Upper lobe of left lung (tissue), 6 donors: ENCODE measurements at places on chromosomes 13 and 19.
A peak's percentile ranks its signal among the peaks of the same experiment; 100 is the strongest.

GRCh38 chr13:42876270-42876714 is 94.9 kb downstream of the FAM216B start:
- H3K4me1 ChIP-seq: peaks cover 4% of the 10 kb centered on the region
- no peak for DNase-seq
- no peaks in the 10 kb centered on the region for H3K36me3 ChIP-seq
- no peak overlapping the region for H3K27ac ChIP-seq
- H3K27me3 ChIP-seq: no peaks in the 10 kb centered on the region
- no peak overlapping the region for H3K4me3 ChIP-seq

GRCh38 chr13:36885901-36886300 is 34.1 kb downstream of the SMAD9 start:
- H3K4me1 ChIP-seq: no peaks in the 10 kb centered on the region
- DNase-seq: no peak
- no peaks in the 10 kb centered on the region for H3K36me3 ChIP-seq
- no peaks in the 10 kb centered on the region for H3K27me3 ChIP-seq
- no peak overlapping the region for H3K4me3 ChIP-seq

DNA sequence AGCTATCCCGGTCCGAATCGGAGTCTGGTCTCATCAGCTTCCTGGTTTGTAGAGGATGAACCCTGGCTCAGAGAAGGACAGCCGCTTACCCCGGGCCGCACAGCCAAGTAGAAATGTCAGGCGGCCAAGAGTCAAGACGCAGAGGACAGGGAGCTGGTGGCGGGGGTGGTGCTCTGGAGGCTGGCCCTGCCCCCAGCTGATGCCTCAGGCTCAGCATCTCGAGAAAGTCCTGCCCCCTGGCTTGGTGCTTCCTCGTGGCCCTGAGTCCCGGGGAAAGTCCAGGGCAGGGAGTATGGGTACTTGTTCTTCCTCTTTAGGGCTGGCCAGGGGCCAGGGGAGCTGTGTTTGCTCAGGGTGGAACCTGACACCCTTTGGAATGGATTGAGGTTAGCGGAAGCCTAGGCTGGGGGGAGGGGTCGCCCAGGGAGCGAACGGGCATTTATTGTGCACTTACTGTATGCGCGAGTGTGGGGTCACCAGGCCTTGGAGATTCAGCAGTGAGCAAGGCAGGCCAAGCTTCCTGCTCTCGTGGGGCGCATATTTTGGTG is 2.2 kb downstream of the TJP3 start:
- peak; percentile 86 for DNase-seq
- peaks cover 19% of the 10 kb centered on the region for H3K4me1 ChIP-seq
- no peak overlapping the region for H3K4me3 ChIP-seq
- no peaks in the 10 kb centered on the region for H3K36me3 ChIP-seq
- H3K27ac ChIP-seq: no peak overlapping the region
- H3K27me3 ChIP-seq: no peaks in the 10 kb centered on the region

GRCh38 chr13:27482983-27483382 is 32.6 kb upstream of the MTIF3 start:
- DNase-seq: peak; percentile 23
- H3K27ac ChIP-seq: no peak overlapping the region
- H3K4me3 ChIP-seq: no peak overlapping the region
- H3K36me3 ChIP-seq: no peaks in the 10 kb centered on the region
- no peaks in the 10 kb centered on the region for H3K27me3 ChIP-seq

GRCh38 chr13:43564952-43565351 is 221.8 kb downstream of the ENOX1 start:
- H3K27me3 ChIP-seq: no peaks in the 10 kb centered on the region
- no peak overlapping the region for H3K4me3 ChIP-seq
- no peaks in the 10 kb centered on the region for H3K36me3 ChIP-seq

DNA sequence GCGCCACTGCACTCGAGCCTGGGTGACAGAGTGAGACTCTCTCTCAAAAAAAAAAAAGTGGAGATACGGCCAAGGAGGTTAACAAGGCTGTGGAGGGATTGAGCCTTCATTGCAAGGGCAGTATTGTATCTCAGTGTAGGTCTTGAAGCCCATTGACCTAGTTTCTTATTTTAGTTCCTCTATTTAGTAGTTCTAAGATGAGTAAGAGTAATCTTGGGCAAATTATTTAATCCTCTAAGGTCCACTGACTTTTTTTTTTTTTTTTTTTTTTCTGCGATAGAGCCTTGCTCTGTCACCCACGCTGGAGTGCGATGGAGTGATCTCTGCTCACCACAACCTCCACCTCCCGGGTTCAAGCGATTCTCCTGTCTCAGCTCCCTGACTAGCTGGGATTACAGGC is 14.3 kb upstream of the ILF3 start:
- H3K4me1 ChIP-seq: peaks cover 61% of the 10 kb centered on the region
- no peak overlapping the region for H3K27ac ChIP-seq
- no peaks in the 10 kb centered on the region for H3K27me3 ChIP-seq
- peaks cover 74% of the 10 kb centered on the region for H3K36me3 ChIP-seq
- H3K4me3 ChIP-seq: no peak overlapping the region

GRCh38 chr19:10543420-10544241 is at the start of gene ATG4D:
Gene ATG4D, plus strand, starts transcription at chr19:10543904. Its CDS starts 187 bp downstream, at chr19:10544091.
- peak; percentile 97 for DNase-seq
- H3K4me3 ChIP-seq: peak within 1 kb of the TSS; percentile 87
- H3K27me3 ChIP-seq: no peaks in the 10 kb centered on the region
- H3K4me1 ChIP-seq: peaks cover 23% of the 10 kb centered on the region
- no peaks in the 10 kb centered on the region for H3K36me3 ChIP-seq
- H3K27ac ChIP-seq: peak within 1 kb of the TSS; percentile 94

DNA sequence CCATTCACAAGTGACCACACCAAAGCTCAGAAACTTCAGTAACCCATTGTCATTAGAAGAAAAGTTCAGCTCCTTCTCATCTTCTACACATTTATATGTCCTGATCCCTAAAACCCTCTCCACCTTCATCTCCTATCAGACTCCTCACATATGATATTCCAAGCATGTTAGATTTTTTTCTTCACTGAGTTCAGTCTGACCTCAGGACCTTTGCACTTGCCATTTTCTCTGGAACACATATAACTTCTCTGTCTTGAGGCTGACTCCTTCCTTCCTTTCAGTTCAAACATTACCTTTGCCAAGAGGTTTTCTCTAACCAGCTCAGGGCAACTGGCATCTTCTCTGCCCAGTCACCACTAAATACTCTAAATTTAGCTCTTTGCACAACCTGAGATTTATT is 54.1 kb downstream of the C13orf42 start:
- H3K27me3 ChIP-seq: no peaks in the 10 kb centered on the region
- no peaks in the 10 kb centered on the region for H3K36me3 ChIP-seq
- DNase-seq: no peak
- H3K27ac ChIP-seq: no peak overlapping the region
- no peak overlapping the region for H3K4me3 ChIP-seq

DNA sequence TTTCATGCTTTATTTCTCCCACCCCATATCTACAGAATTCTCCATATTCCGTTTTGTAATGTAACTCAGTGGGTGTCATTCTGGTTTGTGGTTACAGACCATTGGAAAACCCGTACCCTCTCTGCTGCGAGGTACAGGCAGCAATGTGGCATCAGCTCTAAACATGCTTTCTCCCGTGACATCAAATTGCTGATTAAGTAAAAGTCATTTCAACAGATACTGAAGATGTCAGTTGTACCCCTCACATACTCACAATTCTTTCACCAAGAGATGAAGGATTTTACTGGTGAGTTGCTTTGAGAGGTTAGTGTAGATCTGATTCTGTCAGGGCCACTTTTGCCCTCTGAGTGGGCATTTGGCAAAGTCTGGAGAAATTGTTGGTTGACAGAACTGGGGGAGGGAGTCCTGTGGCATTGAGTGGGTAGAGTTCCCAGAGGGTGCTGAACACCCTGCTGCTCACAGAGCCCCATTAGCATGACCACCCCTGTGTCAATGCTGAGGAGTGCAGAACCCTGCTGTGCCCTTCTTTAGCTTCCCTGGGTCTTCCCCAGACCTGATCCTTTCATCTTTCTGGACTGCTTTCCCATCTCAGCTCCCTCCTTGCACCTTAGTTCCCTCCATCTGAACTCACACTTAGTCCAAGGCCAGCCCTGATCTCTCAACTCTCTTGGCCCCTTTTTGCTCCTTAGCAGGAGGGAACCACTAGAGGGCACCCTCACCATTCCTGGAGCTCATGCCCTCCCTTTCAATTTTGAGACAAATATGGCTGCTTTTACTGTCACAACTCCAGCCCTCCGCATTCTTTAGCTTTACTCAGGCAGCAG is 39.9 kb upstream of the CEACAM8 start:
- no peak overlapping the region for H3K4me3 ChIP-seq
- DNase-seq: no peak
- no peaks in the 10 kb centered on the region for H3K27me3 ChIP-seq
- H3K36me3 ChIP-seq: no peaks in the 10 kb centered on the region

- H3K36me3 ChIP-seq: peaks cover 24% of the 10 kb centered on the region
- peak; percentile 19 for DNase-seq
- peaks cover 20% of the 10 kb centered on the region for H3K4me1 ChIP-seq
- H3K27me3 ChIP-seq: no peaks in the 10 kb centered on the region
Measured at GRCh38 chr19:58570770-58571574, 2.2 kb downstream of the MZF1 start.

DNA sequence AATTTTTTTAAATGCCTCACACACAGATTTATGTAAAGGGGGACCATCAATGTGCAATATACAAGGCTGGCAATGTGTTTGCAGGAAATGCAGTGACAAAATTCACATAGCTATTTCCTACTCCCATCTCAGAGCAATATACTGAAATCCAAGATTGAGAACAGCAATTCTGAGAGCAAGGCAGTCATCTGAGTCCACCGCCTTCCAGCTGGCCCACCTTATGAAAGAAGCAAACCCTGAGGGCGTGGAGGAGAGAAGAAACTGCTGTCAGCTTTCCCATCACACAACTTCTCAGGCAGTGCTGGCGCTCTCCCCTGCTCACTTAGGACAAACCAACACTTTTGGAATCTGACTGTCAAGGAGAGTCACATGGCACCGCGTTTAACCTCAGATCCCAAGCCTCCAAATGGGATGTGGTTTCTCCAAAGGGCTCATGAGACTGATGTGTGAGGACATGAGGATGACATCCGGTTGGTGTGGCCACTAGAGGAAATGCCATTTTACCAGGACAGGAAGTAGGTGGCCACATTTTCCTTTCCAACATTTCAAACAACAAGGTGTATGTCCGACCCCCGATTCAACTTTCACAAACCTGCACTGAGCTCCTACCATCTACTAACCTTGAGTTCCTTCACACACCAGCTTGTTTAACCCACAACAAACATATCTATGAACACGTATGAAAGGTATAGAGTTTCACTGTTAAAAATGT is 3.7 kb upstream of the DOCK9 start:
- no peaks in the 10 kb centered on the region for H3K27me3 ChIP-seq
- H3K4me3 ChIP-seq: no peak overlapping the region
- no peaks in the 10 kb centered on the region for H3K36me3 ChIP-seq

GRCh38 chr19:47503130-47503825 is 11.6 kb downstream of the NAPA start:
- no peak for DNase-seq
- peaks cover 16% of the 10 kb centered on the region for H3K4me1 ChIP-seq
- H3K27ac ChIP-seq: no peak overlapping the region

DNA sequence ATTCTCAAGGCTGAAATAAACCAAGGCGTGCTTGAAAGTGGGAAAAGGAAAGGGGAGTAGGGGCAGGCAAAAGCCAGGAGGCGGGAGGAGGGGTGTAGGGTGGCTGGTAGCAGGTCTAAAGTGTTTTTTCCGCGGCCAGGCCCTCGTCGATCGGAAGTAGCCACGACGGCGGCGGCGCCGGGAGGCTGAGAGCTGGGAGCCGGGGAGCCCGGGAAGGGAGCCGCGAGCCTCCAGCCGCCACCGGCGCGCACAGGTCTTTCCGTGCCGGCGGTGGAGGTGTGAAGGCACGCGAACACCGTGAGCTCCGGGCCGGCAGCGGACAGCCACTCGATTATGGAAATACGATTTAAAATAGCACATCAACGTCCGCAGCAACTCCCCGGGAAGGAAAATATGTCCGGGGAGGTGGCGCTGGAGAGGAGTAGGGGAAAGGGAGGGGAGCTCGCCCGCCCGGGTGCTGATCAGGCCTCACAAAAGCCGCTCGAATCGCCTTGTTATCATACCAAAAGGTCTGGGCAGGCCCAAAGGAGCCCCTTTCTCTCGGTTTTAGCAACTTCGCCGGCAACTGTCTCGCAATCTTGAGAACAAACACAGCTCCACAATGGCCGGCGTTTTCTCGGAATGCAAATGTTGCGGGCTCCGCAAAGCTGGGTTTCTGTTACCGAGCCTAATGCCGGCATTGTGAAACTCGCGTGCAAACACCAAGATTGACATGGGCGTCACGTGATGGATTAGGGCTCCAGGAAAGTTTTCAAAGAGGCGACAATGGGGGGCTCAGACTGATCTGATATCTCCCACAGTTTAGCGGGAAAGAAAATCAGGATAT is 2.9 kb upstream of the PCDH8 start:
- DNase-seq: peak; percentile 88
- no peak overlapping the region for H3K27ac ChIP-seq
- H3K4me1 ChIP-seq: peaks cover 40% of the 10 kb centered on the region
- peak overlapping the region; percentile 69 for H3K4me3 ChIP-seq
- peaks cover 45% of the 10 kb centered on the region for H3K27me3 ChIP-seq

DNA sequence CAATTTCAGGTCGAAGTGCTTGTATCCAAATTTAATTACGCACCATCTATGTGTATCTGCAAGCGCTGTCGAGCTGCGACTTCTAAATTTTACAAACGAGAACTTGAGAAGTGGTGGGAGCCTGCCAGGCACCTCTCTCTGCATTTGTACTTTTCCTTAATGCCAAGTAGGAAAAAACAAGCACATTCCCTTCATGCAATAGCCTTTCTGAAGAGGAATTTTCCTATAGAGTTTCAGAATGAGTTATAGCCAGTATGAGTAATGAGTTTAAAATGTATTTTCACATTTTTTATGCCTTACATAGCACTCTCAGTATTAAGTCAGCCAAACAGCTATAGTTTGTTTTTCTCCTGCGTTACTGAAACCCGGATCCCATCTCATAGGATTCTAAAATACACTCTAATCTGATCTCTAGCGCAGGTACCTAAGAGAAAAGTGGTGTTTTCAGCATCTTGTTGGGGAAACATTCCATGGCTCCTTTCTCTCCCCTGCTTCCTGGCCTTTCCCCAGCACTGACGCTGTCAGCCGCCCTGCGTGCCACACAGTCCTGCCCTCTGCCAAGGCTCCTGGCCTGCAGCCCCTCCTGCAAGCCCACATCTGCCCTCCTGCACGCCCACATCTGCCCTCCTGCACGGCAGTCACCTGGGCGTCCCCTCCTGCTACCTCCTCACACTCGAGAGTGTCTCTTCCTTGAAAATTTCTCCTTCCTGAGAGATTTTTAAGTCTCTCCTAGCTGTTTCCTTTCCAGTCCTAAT is 526.9 kb downstream of the MYO16 start:
- peaks cover 24% of the 10 kb centered on the region for H3K4me1 ChIP-seq
- H3K36me3 ChIP-seq: no peaks in the 10 kb centered on the region
- H3K4me3 ChIP-seq: no peak overlapping the region
- H3K27ac ChIP-seq: peak overlapping the region; percentile 67
- H3K27me3 ChIP-seq: no peaks in the 10 kb centered on the region
- DNase-seq: no peak
